Lung (tissue), 17 donors: ENCODE measurements at places on chromosomes 4 and X. TPM values are rescaled to one million over a fixed set of nuclear protein-coding genes. Genes with fewer than 3 reads are reported as not detected.

DNA sequence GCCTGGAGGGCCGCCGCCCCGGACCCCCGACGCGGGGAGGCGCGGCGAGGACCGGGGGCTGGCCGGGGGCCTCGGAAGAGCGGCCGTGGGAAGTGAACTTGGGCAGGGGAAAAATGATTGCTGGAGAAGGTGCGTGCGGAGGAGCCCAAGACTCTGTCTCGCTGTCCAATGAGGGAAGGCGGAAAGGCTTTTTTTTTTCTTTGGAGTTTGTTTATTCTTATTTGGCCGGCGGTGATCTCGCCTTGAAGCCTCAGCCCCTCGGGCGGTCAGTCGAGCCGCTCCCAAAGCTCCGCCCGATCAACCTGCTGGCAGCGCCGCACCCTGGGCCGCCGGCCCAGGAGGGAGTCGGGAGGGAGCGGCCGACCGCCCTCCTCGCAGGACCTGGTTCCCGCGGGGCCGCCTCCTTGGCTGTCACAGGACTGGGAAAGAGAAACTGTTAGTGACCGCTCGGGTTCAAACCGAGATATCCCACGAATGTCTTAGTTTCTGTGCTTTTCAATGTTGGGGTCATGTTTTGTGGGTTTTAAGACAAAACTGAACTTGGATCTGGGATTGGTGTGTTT is 2.5 kb downstream of the CPEB2 start:
- no peaks in the 10 kb centered on the region for H3K36me3 ChIP-seq
- peak overlapping the region; percentile 92 for H3K4me3 ChIP-seq
- peaks cover 5% of the 10 kb centered on the region for H3K4me1 ChIP-seq
- no peaks in the 10 kb centered on the region for H3K27me3 ChIP-seq
- H3K27ac ChIP-seq, result peak overlapping the region; percentile 100

DNA sequence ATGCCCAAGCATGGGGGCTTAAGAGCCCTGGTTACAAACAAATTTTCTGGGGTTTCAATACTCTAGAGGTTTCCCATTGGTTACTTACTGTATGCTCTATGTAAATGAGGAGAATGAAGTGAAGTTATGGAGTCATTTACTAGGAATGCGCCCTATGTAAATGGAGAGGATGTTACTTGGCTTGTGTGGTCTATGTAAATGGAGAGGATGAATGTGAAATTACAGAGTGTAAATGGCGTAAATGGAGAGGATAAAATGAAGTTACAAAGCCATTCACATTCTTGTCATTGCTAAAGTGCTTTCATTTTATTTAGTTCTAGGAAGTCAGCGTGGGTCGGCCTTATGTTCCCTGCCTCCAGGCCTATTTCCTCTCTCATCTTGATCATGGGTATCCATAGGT is 810.5 kb upstream of the ADGRL3 start:
- no peaks in the 10 kb centered on the region for H3K36me3 ChIP-seq
- no peak for DNase-seq
- H3K4me3 ChIP-seq, result no peak overlapping the region

- H3K27me3 ChIP-seq, result no peaks in the 10 kb centered on the region
- H3K4me1 ChIP-seq, result peaks cover 4% of the 10 kb centered on the region
- H3K4me3 ChIP-seq, result peak within 1 kb of the TSS; percentile 81
- no peaks in the 10 kb centered on the region for H3K36me3 ChIP-seq
- peak within 1 kb of the TSS; percentile 99 for H3K27ac ChIP-seq
Measured at GRCh38 chrX:386768-387575, at the start of gene PPP2R3B. TSS of gene PPP2R3B (minus strand) at chrX:386907. CDS start at chrX:386691, 216 bp downstream.

DNA sequence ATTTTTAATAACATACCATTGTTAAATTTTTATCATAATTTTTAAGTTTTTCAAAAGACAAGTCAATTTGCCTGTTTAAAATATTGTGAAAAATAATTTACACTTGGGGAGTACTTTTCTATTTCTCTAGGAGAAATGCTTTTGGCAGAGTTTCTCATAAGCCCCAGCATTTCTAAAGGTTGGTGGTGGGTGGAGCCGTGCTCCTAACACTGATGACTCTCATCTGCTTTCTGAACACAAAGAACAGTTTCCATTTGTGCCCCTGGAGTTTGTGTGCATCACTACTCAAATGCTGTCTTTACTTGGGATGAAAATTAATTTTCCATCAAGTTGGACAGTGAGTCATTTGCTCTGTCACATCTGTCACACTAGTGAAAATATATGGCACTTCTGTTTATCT is 57.6 kb downstream of the TNIP2 start:
- no peak overlapping the region for H3K4me3 ChIP-seq
- H3K27ac ChIP-seq, result no peak overlapping the region
- H3K4me1 ChIP-seq, result no peaks in the 10 kb centered on the region
- H3K36me3 ChIP-seq, result peaks cover 34% of the 10 kb centered on the region

GRCh38 chrX:16445166-16445752 is 204.7 kb upstream of the S100G start:
- DNase-seq, result peak; percentile 48
- H3K36me3 ChIP-seq, result no peaks in the 10 kb centered on the region
- no peaks in the 10 kb centered on the region for H3K27me3 ChIP-seq
- H3K27ac ChIP-seq, result no peak overlapping the region
- no peak overlapping the region for H3K4me3 ChIP-seq

- H3K27me3 ChIP-seq, result no peaks in the 10 kb centered on the region
- H3K27ac ChIP-seq, result peak overlapping the region; percentile 98
- DNase-seq, result peak; percentile 74
- H3K36me3 ChIP-seq, result peaks cover 3% of the 10 kb centered on the region
- H3K4me3 ChIP-seq, result peak overlapping the region; percentile 88
Measured at GRCh38 chr4:55396308-55397125, 760 bp downstream of the TMEM165 start.

- no peaks in the 10 kb centered on the region for H3K4me1 ChIP-seq
- no peak for DNase-seq
- H3K36me3 ChIP-seq, result no peaks in the 10 kb centered on the region
- H3K4me3 ChIP-seq, result no peak overlapping the region
Measured at GRCh38 chrX:20101934-20102581, 14.6 kb downstream of the MAP7D2 start.

DNA sequence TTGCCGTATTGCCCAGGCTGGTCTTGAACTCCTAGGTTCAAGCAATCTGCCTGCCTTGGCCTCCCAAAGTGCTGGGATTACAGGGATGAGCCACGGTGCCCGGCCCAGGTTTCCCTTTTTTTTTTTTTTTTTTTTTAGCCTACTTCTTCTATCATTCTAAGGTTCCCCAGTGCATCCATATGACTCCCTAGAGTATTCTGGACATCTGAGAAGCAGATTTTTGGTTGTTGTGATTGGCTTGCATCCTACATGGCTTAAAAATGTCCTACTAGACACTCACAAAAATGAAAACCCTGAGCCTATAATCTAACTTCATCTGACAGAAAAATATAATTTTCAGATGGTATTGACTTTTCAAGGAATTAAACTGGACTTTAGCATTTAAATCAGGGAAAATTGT is 41.7 kb downstream of the SMIM14 start:
- H3K4me3 ChIP-seq, result no peak overlapping the region
- no peaks in the 10 kb centered on the region for H3K4me1 ChIP-seq
- DNase-seq, result no peak

GRCh38 chr4:147492761-147493160 is 11.9 kb downstream of the EDNRA start:
- H3K4me3 ChIP-seq, result no peak overlapping the region
- H3K36me3 ChIP-seq, result peaks cover 3% of the 10 kb centered on the region
- peaks cover 67% of the 10 kb centered on the region for H3K4me1 ChIP-seq
- DNase-seq, result peak; percentile 94
- H3K27me3 ChIP-seq, result no peaks in the 10 kb centered on the region

DNA sequence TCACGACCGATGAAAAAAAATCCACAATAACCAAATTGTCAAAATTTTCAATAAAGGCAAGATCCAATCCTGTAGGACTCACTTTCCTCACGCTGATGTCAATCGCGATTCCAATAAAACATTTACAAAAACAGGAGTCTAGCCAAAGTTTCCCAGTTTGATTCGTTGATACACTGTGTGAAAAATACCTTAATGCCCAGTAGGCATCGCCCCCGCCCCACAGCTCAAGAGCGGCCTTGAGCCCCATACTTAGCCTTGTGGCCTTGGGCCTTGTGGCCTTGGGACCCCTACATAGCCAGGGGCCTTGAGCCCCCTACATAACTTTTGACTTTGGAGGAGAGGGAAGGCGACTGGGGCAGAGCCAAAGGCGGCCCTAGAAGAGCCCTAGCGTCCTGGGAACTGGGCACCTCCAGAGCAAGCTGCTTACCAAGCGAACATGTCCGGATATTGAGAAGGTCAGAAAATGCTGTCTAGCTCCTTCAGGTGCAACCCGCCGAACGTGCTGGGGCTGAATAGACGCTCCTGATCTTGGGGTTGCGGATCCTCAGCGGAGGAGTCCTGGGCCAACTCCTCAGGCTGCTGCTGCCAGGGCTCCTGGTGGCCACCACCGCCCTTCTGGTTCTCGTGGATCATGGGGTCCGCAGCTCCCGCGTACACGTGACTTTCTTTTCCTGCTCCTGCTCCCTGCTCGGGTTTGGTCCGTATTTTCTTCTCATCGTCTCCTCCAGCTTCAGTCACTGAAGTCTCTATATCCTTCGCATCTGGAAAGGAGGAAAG is 62.9 kb downstream of the RHOXF2B start:
- no peak overlapping the region for H3K4me3 ChIP-seq
- no peak for DNase-seq
- H3K4me1 ChIP-seq, result no peaks in the 10 kb centered on the region
- no peak overlapping the region for H3K27ac ChIP-seq
- H3K36me3 ChIP-seq, result no peaks in the 10 kb centered on the region

GRCh38 chrX:17591741-17592110 is 145.6 kb upstream of the SCML1 start:
- H3K36me3 ChIP-seq, result no peaks in the 10 kb centered on the region
- no peak overlapping the region for H3K27ac ChIP-seq
- peaks cover 26% of the 10 kb centered on the region for H3K27me3 ChIP-seq
- peaks cover 7% of the 10 kb centered on the region for H3K4me1 ChIP-seq

DNA sequence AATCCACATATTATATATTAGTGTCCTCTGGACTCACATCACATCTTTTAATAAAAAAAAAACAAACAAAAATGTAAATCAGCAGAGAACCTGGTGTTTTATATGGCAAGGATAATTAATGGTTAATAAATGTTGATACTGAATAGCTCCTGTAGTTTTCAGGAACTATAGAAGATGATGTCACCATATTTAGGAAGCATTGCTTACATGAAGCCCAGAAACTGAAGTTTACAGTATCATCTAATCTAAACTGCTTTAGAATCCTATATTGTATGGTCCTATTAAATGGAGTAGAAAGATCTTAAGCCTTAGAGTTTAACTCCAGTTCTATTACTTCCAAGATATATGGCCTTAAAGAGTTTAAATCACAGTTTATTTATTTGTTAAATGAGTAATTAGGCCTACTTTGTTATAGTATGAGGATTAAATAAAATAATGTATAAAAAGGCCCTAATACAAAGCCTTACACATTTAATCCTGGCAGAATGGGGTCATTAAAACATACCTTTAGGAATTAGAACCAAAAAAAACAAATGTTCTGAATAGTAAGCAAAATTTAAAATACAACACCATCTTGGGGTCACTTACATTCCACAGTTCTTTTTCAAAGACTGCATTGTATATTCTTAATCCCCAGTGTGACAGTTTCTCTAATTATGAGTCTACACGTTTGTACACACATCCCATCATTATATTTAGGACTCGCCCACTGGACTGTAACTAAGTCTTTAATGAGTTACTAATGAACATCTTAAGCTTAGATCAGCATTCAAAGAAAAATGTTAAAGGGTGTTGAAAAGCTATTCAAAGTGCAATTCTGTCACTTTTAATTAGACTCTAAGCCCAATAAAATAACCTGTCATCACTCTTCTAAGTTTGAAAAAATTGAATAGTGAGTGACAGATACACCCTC is 305.9 kb downstream of the ADGRL3 start:
- H3K4me3 ChIP-seq, result no peak overlapping the region
- no peaks in the 10 kb centered on the region for H3K36me3 ChIP-seq
- no peaks in the 10 kb centered on the region for H3K27me3 ChIP-seq
- H3K4me1 ChIP-seq, result no peaks in the 10 kb centered on the region

DNA sequence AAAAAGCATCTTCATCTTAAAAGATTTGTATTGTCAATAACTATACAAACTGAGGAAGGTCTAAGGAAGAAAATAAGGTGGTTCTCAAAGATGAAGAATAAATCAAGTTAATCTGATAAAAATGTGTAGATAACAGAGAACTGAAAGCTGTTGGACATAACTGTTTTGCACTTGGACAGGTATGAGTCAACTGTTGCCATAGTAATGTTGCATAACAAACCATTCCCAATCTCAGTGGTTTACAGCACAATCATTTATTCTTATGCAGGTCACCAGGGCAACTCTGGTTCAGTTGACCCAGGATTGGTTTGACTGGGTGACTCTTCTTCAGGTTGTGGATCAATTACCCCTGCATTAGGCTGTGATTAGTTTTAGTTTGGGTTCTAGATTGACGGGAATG is 2197.7 kb downstream of the ARAP2 start:
- no peaks in the 10 kb centered on the region for H3K36me3 ChIP-seq
- H3K4me1 ChIP-seq, result no peaks in the 10 kb centered on the region
- no peak for DNase-seq
- H3K27me3 ChIP-seq, result no peaks in the 10 kb centered on the region
- H3K4me3 ChIP-seq, result no peak overlapping the region
- no peak overlapping the region for H3K27ac ChIP-seq

CCDC110 gene
- polyA plus RNA-seq, result 0.31 TPM

ELF4 gene
- 5.9 TPM for polyA plus RNA-seq

MAB21L2 gene
- 0.01 TPM for polyA plus RNA-seq

SH2D1A gene
- 1.3 TPM for polyA plus RNA-seq

KIAA1210 gene
- not detected for polyA plus RNA-seq
